NCI-H2029 treated with DMSO at 0.1 percent for 48 hours (cell line): ENCODE measurements at places on chromosomes 13 and 19.

- no peak for DNase-seq
Measured at GRCh38 chr13:112998521-112999280, 29.7 kb downstream of the MCF2L start.

DNA sequence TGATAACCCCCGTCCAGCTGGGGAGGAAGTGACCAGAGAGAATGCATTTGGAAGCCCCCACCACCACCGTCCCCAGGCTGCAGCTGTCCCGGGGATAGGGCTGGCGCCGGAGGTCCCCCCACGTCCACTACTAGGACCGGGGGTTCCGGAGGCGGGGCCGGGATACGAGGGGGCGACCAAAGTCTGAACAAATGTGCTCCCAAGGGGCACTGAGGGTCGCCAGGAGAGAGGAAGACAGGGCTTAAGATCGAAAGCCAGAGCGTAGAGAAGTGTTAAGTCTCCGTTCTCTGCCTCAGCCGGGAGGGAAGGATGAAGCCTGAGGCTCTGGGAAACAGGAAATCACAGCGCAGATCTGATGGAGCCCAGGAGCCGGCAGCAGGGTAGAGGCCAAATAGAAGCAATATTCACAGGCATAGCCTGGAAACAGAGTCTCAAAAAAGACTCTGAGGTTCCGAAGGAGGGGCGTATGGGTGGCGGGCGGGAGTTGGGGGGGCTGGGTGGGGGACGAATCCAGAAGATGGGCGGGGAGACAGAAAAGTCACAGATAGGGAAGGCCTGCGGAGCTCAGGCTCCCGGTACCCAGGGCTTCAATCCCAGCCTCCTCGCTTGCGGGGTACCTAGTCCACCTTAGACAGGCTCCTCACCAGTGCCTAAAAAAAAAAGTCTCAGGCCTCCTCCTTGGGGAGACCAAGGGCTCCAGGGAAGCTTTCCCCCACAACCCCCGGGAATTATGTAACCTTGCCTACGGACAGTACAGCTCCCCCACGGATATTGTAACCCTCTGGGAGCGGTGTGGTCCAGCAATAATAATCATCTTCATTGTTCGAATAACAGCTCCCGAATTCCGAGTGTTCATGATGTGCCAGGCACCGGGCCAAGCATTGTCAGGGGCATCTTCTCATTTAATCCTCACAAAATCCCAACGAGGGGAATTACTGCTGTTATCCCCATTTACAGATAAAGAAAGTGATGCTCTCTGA, 1.1 kb upstream of the ERF start:
- no peak for DNase-seq

- no peak for DNase-seq
Measured at GRCh38 chr13:21661097-21661909, 9.6 kb upstream of the FGF9 start.

DNA sequence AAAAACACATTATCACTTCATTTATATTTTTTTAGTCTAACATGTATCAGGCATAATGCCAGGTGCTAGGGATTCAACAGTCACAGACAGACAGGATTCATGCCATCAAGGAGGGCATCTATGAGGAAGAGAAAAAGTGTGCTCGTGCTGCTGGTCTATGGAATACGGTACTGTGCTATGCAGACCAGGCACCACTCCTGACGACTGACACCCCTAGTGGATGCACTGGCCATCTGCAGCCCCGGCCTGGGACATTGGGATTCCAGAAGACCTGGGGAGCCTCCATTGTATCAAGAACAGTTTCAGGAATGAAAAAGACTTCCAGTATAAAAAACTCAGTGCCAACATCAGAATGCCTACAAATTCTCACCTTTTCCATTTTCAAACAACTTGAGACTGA, 94.0 kb downstream of the KLF12 start:
- DNase-seq: no peak

DNA sequence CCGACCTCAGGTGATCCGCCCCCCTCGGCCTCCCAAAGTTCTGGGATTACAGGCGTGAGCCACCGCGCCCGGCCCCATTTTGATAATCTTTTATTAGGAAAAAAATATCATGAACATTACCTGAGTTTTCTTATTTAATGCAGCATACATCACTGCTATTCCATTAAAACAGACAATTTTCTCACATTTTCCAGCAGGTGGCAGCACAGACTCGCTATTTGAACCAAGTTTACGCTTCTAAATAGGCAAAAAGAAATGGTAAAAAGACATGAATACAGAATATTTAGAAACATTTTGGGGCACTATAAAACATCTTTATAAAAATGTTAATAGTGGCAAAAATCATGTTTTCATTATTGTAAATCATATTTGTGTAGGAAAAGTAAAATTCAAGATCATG, 903.1 kb downstream of the SLITRK6 start:
- DNase-seq: no peak

- no peak for DNase-seq
Measured at GRCh38 chr13:110229905-110230563, 76.9 kb downstream of the COL4A1 start.

GRCh38 chr13:48319531-48320398, 16.2 kb downstream of the RB1 start:
- no peak for DNase-seq

DNA sequence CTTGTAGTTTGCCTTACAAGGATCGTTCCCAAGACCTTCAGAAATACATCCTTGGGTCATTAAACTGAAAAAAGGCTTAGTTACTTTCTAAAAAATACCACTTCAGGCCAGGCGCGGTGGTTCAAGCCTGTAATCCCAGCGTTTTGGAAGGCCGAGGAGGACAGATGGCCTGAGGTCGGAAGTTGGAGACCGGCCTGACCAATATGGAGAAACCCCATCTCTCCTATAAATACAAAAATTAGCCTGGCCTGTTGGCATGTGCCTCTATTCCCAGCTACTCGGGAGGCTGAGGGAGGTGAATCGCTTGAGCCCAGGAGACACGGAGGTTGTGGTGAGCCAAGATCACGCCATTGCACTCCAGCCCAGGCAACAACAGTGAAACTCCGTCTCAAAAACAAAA, 2.2 kb upstream of the ZNF28 start:
- DNase-seq: no peak

- no peak for DNase-seq
Measured at GRCh38 chr13:40109351-40109844, 453.9 kb downstream of the COG6 start.

DNA sequence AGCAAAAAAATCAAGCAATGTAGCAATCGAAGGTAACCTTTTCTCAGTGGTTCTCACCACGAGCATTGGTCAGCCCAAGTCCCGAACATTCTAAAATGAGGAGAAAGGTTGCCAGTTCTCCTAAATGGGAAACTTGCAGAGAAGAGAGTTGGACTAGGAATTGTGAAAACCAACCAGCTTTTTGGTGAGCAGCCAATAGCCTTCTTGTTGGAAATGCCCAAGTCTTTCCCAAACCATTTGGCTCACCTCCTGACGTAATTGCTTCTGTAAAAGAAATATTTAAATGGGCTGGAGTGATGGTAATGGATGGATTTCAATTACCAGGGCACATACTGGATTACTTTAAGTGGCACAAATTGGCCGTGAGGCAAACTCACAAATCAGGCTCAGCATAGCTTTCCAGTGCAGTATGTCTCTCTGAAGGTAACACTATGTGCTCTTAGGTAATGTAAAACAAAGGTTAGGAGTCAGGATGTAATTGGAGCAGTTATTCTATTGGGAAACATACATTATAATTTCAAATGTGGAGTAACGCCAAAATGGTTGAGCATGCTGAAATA, 423.2 kb downstream of the KLF5 start:
- no peak for DNase-seq

DNA sequence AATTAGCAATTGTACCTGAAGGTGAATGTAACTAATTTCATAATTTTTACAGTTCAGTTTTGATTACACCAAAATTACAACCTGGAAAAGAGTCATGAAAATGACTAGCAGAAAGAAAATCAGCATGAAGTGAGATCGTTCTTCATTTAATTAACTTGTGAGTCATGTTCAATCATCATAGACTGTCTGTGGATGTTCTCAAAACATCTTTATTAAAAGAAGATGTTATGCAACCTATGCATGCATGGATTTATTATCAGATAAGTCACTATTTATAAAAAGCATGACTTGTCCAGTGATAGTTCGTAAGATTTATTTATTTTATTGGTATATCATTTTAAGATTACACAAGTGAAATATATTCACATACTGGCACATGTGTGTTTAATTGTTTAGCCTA, 245.9 kb downstream of the ITGBL1 start:
- DNase-seq: no peak

GRCh38 chr19:15838351-15838750, 22.9 kb upstream of the OR10H1 start:
- DNase-seq: no peak

DNA sequence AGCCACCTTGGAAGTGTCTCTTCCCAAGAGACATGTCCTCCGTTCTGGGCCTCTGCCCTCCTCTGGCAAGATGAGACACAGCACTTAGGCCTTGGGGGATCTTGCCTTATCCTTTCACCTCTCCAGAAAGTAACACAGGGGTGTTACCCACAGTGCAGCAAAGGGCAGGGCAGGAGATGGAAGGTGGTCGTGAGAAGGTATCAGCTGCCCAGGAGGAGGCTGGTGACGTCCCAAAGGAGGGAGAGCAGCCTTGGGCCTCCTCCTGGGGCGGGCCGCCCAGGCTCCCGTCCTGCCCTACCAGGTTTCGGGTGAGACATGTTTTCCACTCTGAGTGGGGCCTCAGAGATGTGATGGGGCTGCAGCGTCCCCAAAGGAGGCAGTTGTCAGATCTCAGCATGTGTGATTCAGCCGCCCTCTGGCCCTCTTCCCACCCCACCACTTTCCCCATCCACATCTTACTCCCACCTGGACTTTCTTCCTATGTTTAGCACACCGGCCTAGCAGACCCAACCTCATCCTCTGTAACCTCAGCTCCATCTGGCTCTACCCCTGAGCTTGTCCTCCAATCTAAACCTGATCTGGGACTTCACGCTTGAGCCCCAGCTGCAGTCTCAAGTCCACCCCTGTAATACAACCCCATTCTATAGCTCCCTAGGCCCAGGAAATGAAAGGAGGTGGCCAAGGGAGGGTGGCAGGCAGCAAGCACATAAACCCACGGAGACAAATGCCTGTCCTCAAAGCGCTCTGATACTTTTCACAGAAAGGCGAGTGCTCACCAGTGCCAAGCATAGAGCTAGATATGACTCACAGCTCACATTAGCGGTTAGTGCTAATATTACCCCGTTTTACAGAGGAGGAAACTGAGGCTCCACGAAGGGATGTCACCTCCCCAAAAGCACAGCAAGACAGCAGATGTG, 9.3 kb downstream of the POU2F2 start:
- DNase-seq: no peak
